ENCODE measurements at places on chromosomes 2 and 18. TPM values are rescaled to one million over a fixed set of nuclear protein-coding genes. Genes with fewer than 3 reads are reported as not detected.

GRCh38 chr2:221096706-221097567 lies 475.2 kb downstream of the EPHA4 start:
- DNase-seq: no peak

DNA sequence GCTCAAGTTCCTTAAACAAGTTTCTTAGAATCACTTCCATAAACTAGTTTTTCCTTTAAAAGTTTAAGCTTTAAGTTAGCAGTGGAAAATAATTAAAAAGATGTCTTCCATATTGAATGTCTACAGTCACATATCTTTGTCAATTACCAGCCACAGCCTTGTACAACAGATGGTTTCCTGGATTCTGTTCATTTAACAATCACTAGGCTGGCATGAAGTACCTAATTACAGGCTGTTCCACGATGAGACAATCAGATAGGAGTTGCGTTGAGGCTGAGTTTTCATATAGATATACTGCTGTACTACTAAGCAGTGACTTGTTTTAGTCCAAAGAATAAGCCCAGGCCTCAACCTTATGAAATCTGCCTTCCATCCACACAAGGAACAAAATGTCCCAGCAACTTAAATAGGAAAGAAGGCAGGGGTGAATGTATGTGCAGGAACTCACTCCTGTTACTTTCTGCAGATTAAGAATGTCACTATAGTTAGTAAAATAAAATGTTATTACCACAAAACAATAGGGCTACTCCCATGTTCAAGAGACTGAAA lies 131.0 kb downstream of the ZAP70 start:
- DNase-seq: no peak

- no peak for DNase-seq
Measured at GRCh38 chr2:206533977-206534376, 90.6 kb downstream of the ADAM23 start.

The SERPINB13 gene
- not detected for total RNA-seq

DNA sequence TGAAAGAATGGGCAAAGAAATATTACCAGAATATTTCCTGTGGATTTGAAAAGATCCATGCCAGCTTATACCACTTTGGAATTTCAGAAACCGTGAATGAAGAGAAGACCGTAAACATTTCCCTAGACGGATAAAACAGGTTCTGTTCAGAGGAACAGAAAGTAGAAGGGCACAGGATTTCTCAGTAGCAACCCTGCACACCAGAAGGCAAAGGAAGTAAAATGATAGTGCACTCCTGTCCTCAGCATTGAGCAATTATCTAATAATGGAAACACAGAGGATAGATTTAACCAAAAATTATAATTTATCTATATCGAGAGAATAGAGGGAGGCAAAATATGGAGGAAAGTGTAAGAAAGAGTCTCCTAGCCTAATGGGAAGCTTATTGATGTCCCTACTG lies 87.0 kb upstream of the ITGA6 start:
- no peak for DNase-seq

Data from omental fat pad (tissue), 4 donors.